ENCODE measurements at places on chromosomes 16 and 17.

GRCh38 chr17:41352597-41353366 is 2.2 kb upstream of the KRT33A start:
- no peak for DNase-seq
- H3K27me3 ChIP-seq = peaks cover 22% of the 10 kb centered on the region
- no peaks in the 10 kb centered on the region for H3K4me1 ChIP-seq
- H3K4me3 ChIP-seq = no peak overlapping the region

- no peak for DNase-seq
- no peak overlapping the region for H3K27ac ChIP-seq
- H3K4me1 ChIP-seq = peaks cover 4% of the 10 kb centered on the region
- peaks cover 8% of the 10 kb centered on the region for H3K27me3 ChIP-seq
These were observed 36.9 kb upstream of the ATP2A3 start for GRCh38 chr17:4001048-4001590.

- no peaks in the 10 kb centered on the region for H3K36me3 ChIP-seq
- no peak overlapping the region for H3K27ac ChIP-seq
- peaks cover 52% of the 10 kb centered on the region for H3K27me3 ChIP-seq
- H3K4me1 ChIP-seq = no peaks in the 10 kb centered on the region
- no peak for DNase-seq
- no peak overlapping the region for H3K4me3 ChIP-seq
These were observed 48.0 kb upstream of the RBFOX3 start for GRCh38 chr17:79658811-79659207.

GRCh38 chr17:51445946-51446345 is 185.6 kb downstream of the UTP18 start:
- DNase-seq = no peak
- H3K27ac ChIP-seq = no peak overlapping the region
- H3K4me3 ChIP-seq = no peak overlapping the region
- peaks cover 1% of the 10 kb centered on the region for H3K36me3 ChIP-seq
- H3K4me1 ChIP-seq = peaks cover 11% of the 10 kb centered on the region

DNA sequence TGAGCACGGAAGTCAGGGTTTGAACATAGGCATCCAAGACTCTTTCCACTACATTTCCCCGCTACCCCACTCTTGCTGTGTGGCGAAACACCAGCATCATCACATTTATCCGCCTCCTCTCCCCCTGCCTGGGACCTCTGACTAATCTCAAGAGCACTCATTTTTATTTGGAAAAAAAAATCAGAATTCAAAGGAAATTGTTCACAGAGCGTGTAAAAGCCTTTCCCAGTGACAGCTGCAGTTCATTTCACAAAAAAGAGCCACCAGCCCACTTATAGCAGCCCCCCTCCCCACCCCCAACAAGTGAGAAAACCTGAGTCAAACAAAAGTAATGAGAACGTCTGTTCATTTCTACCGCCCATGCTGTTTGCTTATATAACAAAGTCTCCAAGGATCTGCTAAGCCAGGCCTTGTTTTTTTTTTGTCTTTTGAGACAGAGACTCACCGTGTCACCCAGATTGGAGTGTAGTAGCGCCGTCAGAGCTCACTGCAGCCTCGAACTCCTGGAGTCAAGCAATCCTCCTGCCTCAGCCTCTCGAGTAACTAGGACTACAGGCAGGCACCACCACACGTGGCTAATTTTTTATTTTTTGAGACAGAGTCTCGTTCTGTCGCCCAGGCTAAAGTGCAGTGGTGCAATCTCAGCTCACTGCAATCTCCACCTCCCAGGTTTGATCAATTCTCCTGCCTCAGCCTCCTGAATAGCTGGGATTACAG is 48.3 kb upstream of the HAPSTR1 start:
- no peak for DNase-seq
- no peak overlapping the region for H3K4me3 ChIP-seq
- H3K27me3 ChIP-seq = peaks cover 3% of the 10 kb centered on the region
- peaks cover 19% of the 10 kb centered on the region for H3K4me1 ChIP-seq
- H3K27ac ChIP-seq = no peak overlapping the region

GRCh38 chr16:77581706-77582105 is 140.6 kb upstream of the NUDT7 start:
- peaks cover 10% of the 10 kb centered on the region for H3K27me3 ChIP-seq
- peaks cover 9% of the 10 kb centered on the region for H3K4me1 ChIP-seq
- no peak for DNase-seq
- H3K36me3 ChIP-seq = no peaks in the 10 kb centered on the region
- no peak overlapping the region for H3K27ac ChIP-seq

DNA sequence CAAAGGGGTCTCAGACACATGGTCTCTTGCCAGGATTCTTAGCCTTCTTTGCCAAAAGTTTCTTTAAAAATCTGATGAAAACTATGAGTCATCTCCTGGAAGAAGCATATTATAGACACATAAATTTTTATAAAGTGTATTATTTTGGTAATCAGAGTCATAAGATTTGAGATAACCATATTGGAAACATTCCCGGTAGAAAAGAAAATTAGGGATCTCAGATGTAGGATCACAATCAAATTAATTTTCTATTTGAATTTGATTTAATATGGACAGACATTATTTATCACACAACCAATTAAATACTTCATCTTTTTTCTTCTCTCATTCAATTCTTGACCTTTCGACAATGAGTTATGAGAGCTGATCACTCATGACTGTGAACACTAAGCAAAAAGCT is 347.7 kb upstream of the CDH8 start:
- DNase-seq = no peak
- no peaks in the 10 kb centered on the region for H3K36me3 ChIP-seq
- no peaks in the 10 kb centered on the region for H3K27me3 ChIP-seq
- no peaks in the 10 kb centered on the region for H3K4me1 ChIP-seq

DNA sequence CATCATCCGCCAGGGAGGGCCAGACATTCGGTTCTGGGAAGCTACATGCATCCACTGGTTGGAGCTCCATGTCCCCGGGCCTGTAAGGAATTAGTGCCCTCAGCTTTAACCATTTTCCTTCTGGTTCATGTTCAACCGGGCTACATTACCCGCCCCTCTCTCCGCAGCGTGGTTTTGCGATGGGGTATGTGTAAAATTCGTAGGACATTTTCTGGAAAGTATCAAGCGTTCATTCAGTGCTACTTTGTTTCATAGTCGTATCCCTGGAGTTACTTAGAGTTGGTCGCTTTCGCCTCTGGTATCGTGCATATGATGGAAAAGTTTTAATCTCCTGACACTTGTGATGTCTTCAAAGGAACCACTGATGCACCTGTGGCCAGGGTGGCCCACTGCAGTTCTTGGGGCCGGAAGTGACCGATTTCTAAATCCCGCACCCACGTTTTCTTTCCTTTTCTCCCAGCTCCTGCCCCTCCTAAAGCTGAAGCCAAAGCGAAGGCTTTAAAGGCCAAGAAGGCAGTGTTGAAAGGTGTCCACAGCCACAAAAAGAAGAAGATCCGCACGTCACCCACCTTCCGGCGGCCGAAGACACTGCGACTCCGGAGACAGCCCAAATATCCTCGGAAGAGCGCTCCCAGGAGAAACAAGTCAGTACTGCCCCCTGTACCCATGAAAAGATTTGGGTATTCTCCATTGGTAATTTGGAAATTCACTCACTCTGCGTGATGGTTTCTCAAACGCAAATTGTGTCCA is 637 bp downstream of the RPL23A start:
- H3K4me1 ChIP-seq = peaks cover 53% of the 10 kb centered on the region
- DNase-seq = peak; percentile 68
- H3K36me3 ChIP-seq = peaks cover 51% of the 10 kb centered on the region
- peak overlapping the region; percentile 100 for H3K4me3 ChIP-seq
- H3K27ac ChIP-seq = peak overlapping the region; percentile 98

- peaks cover 47% of the 10 kb centered on the region for H3K36me3 ChIP-seq
- H3K4me3 ChIP-seq = no peak overlapping the region
- no peak overlapping the region for H3K27ac ChIP-seq
- no peaks in the 10 kb centered on the region for H3K4me1 ChIP-seq
- no peaks in the 10 kb centered on the region for H3K27me3 ChIP-seq
- DNase-seq = no peak
These were observed 90.2 kb downstream of the MAP2K4 start for GRCh38 chr17:12110906-12111305.

DNA sequence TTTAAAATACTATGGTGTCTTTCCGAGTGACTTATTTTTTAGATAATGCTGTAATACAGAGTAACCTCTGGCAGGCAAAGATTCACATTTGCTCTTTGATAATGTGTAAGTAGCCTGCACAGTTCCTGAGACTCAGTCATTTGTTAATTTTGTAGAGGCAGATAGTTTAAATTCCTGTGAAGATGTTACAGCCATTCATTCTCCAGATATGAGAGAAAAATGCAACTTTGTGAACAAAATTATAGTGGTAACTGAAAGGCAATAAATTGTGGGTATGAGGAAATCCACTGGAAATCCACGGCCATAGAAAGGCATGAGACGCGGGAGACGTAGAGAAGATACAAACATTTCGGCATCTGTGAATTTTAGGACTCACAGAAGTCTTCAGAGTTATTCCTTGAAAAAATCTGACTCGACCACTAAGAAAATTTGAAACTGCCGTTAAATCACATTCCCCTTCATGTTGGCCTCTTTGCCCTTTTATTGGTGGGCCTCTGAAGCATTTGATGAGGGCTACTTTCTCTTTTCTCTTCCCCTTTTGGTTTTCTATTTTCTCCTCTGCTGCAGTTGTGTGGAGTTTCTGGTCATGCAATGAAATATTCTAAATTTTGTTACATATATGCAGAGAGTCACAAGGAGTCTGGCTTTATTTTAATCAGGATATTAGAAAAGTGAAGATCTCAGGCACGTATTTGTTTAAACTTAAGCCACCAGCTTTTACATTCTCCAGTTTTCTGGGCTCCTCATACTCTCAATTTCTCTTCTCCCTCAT is 18.8 kb downstream of the HS3ST3A1 start:
- no peaks in the 10 kb centered on the region for H3K36me3 ChIP-seq
- no peak overlapping the region for H3K4me3 ChIP-seq
- no peak for DNase-seq
- no peak overlapping the region for H3K27ac ChIP-seq
- H3K4me1 ChIP-seq = no peaks in the 10 kb centered on the region

- H3K27me3 ChIP-seq = no peaks in the 10 kb centered on the region
- no peak overlapping the region for H3K4me3 ChIP-seq
- H3K27ac ChIP-seq = no peak overlapping the region
These were observed 18.5 kb upstream of the CDH15 start for GRCh38 chr16:89152831-89153700.

GRCh38 chr17:39115135-39115534 is 36.3 kb downstream of the PLXDC1 start:
- no peaks in the 10 kb centered on the region for H3K27me3 ChIP-seq
- no peak overlapping the region for H3K27ac ChIP-seq
- no peaks in the 10 kb centered on the region for H3K36me3 ChIP-seq
- H3K4me1 ChIP-seq = no peaks in the 10 kb centered on the region
- no peak overlapping the region for H3K4me3 ChIP-seq
